CD4-positive, alpha-beta T cell treated with Interleukin-4 for 1 hour (primary cell): ENCODE measurements at places on chromosomes 13 and 19.

- no peak for DNase-seq
These were observed 112.9 kb upstream of the CACNA1A start for GRCh38 chr19:13619203-13619632.

- peak; percentile 41 for DNase-seq
These were observed 3.5 kb downstream of the COPE start for GRCh38 chr19:18915639-18916038.

DNA sequence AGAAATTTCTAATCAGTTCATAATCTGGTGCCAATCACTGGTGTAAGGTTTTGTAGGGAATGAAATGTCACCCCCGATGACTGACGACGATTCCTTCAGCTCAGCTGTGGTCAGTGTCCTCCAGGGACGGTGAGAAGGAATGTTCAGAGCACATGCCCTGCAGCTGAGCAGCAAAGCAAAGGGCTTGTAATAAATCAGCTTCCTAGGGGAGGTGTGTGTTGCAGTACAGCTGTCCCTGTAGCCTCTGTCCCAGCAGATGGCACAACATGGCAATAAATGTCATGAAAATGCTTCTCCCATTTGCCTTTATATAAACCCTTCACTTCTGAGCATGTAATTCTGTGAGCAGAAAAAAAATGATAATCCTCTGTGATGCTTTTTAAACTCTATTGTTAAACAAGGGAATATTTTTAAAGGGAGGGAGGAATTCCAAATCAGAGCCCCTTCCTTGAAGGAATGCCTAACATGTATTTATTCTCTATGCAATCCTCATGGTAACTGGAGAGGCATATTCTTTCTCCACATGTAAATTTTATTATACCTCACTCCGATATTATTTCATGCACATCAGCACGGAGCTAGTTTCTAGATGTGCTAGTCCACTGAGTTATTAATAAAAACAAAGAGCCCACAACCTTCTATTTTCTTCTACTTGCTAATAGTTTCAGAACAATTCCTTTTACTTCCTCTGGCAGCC is 102.5 kb downstream of the FAM216B start:
- no peak for DNase-seq

DNA sequence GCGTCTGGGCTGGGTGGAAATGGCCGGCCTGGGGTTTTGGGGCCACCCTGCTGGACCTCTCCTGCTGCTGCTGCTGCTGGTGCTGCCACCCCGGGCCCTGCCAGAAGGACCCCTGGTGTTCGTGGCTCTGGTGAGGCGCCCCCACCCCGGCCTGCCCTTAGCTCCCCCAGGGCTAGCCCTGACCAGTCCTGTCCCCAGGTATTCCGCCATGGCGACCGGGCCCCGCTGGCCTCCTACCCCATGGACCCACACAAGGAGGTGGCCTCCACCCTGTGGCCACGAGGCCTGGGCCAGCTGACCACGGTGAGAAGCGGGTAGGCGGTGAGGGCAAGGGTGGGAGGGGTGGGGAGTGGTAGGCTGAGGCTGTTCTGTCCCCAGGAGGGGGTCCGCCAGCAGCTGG is at the start of gene ACP4:
Gene ACP4, plus strand, starts transcription at position 20 of the 400 bp plus-strand sequence. Its CDS starts 0 bp downstream, at position 20.
- DNase-seq, result no peak

DNA sequence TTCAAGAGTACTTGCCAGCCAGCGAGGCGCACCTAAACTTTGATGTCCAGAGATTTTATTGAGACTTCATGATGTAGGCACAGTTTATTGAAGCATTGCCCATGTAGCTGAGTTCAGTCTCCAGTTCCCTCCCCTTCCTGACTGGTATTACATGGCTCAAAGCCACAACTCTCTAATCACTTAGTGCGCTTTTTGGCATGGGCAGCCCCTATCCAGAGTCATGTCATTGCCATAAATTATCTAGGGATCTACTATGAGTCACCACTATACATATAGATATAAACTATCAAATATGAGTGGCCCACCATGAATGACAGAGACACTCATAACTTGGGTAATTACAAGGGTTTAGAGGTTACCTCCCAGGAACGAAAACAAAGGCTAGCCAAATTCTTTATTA is 7.7 kb downstream of the ZNF614 start:
- DNase-seq, result no peak

GRCh38 chr19:11203194-11204075 is 6.1 kb upstream of the KANK2 start:
- DNase-seq, result peak; percentile 17

DNA sequence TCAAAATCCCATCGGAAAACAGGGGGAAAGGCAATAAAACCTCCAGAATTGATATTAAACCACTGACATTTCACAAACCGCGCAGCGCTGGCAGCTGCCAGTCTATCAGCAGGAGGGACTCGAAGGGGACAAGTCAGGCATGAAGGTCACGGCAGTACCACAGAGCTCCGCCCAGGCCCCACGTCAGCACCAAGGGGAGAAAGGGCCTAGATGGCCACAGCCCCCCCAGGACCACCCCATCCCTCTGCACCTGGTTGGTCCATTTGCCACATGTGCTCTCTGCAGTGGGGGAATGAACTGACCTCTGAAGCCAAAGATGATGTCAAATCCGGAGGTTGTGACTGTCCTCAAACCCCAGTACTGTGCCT is 9.5 kb upstream of the VSTM2B start:
- no peak for DNase-seq

DNA sequence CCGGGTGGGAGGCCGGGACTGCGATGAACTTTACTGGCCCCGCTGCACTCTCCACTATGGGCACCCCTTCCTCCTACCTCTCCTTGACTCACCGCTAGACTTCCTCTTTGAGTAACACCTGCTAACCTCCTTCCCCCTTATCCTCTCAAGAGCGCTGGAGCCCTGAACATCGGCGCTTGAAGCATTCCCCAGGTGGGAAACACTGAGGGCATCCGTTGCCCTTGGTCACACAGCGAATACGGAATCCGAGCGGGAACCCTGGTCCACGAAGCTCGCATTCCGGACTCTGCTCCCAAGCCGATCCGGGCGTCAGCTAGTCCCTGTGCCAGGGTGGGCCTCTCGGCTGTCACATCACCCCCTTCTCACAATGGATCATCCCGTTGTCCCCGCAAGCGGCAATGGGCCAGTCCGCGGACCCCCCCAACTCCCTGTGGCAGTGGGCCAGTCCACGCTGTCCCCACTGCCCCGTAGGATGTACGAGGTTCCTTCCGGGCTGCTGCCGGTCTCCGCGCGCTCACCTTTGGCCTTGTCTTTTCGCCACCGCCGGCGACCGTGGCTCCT is 4.2 kb downstream of the LIPE start:
- peak; percentile 73 for DNase-seq

- no peak for DNase-seq
These were observed 28.6 kb downstream of the PEPD start for GRCh38 chr19:33492951-33493350.

DNA sequence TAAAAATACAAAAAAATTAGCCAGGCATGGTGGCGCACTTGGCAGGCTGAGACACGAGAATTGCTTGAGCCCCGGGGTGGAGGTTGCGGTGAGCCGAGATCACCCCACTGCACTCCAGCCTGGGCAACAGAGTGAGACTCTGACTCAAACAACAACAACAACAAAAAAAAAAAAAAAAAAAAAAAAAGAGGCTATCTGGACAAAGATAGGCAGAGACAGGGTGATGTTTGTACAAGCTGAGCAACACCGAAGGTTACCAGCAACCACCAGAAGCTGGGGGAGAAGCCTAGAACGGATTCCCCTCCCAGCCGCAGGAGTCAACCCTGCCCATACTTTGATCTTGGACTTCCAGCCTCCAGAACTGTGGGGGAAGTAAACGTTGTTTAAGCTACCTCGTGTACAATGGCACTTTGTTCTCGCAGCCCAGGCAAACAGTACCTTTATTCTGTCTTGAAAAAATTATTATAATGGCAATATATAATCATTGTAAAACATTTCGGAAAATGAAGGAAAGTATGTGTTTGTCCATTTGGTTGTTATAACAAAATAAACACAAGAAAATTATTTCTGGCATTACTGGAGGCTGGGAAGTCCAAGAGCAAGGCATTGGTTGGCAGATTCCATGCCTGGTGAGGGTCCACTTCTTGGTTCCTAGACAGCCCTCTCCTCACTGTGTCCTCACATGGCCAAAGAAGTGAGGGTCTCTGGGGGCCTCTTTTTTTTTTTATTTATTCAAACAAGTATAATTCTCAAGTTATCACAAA is 39.8 kb upstream of the LATS2 start:
- DNase-seq, result no peak
